ENCODE measurements at places on chromosomes 6 and 20.

GRCh38 chr6:144248476-144249301, 36.4 kb upstream of the UTRN start:
- DNase-seq, result no peak

DNA sequence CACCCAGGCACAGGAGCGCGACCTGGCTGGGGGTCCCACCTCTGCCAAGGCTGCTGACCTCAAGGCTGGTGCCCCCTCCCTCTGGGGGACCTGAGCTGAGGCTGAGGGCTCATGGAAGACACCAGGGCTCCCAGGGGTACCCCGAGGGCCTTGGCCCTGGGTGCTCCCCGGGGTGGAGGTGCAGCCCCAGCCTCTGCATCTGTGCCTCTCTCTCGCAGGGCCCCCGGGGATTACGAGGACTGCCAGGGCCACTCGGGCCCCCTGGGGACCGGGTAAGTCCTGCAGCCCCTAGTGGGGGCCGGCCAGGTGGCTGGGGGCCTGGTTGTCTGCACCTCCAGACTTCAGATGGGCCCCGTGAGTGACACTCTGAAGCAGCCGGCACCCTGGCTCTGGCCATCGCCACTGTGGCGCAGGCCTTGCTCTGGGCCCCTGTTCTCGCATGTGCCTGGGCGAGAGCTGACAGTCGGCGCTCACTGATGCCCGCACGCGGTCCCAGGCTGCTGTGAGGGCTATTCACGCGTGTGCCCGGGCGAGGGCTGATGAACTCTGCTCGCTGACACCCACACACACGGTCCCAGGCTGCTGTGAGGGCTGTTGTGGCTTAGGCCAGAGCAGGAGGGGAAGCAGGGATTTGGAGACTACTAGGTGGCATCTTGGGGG, 9.3 kb downstream of the COL9A3 start:
- no peak for DNase-seq

DNA sequence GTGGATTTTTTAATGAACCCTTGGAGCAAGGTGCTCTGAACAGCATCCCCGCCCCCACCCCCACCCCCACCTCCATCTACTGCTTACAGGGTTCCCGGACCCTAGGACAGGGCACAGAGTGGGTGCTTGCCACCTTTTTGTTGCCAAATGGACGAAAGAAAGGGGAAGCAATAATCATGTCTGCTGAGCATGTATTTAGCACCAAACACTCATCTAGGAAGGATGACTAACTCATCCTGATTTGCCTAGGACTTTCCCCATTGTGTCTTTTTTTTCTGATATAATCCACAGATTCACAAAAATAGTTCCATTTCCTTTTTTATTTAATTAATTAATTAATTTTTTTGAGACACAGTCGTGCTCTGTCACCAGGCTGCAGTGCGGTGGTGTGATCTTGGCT, 1.2 kb upstream of the PLTP start:
- no peak for DNase-seq

DNA sequence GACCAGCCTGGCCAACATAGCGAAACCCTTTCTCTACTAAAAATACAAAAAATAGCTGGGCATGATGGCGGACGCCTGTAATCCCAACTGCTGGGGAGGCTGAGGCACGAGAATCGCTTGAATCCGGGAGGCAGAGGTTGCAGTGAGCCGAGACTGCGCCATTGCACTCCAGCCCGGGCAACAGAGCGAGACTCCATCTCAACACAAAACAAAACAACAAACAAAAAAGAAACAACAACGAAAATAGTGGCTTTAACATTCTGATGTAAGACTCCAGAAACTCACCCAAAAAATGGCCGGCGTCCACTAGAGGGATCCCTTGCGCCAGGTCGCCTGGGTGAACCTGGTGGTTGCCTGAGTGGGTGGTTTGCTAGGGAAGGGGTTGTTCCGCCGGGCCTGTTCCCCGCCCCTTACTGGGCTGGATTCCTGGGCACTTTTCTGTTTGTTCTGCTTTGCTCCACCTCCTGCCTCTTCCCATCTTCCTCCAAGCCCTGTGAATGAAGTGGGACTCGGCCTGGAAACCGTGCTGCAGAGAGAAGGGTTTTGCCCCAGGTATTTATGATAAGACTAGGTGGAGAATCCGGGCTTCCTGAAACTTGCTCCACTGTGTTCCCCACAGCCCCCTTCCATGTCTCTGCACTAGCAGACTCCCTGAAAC, 1.5 kb downstream of the PABPC1L start:
- peak; percentile 97 for DNase-seq

DNA sequence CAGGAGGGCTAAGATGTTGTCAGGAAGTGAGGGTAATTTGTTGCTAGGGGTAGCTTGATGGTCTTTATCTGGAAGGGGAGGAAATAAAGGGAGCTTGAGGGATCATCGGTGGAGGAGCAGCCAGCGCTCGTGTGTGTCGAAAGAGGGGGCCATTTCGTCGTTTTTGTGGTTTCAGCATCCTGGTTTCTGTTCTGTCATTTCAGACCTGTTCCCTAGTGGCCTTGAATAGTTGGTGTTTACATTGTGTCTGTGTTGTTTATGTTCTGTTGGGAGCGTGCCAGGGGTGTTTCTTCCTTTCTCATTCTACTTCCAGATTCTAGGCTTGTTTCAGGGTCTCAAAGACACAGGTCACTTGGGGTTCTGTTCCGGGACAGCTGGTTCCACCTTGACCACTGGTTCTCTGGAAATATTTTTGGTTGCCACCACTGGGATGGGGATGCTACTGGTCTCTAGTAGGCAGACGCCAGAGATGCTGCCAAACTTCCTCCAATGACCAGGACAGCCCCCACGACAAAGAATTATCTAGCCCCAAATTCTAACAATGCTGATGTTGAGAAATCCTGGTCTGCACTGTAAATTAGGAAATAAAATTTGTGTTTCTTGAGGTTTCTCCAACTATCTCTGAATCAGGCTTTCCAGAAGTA, 113.9 kb upstream of the NAA20 start:
- DNase-seq, result no peak

DNA sequence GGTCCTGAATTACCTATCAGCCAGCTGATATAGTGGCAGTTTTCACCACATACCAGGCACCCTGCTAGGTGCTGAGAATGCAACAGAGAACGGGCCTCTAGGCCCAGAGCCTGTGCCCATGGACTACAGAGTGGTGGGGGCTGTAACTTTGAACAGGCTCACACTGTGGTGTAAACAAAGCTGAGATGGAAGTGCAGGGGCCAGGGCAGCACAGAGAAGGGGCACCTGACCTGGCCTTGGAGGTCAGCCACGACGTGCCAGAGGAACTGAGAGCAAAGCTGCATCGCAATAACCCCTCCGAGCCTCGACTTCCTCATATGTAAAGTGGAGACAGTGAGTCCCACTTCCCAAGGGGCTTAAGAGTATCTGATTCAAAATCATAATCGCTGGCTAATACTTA, 105.8 kb downstream of the MAFB start:
- DNase-seq, result no peak

DNA sequence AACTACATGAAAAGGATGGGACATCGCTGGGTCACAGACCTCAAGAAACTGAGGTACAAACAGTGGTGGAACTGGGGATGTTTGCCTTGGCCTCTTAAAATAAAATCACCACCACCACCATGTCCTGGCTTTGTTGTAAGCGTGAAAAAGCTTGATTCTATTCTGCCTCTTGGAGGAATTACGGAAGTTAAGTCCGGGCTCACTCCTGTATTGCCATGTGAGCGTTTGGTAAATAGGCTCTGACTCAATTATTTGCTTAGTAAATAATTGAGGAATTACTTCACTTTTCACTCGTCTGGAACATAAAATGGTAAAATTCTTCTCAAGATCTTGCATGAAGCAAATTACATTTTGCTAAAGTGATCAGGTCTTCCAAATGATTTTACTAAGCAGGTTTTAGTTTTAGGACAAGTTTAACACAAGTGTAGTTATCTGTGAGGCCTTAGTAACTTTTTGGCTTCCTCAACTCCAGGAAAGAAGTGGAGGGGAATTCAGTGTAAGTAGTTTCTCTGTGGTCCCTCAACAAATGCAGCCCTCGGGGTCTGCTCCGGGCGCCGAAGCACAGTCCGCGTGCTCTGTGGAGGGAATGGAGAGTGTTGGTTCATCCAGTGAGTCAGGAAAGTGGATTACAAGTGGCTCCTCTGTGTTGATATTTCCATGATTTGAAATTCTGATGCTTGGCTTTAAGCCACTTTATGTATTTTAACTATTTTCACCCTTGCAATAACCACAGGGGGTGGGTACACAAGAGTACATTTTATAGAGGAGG, 23.8 kb downstream of the IYD start:
- DNase-seq, result no peak

GRCh38 chr6:91691449-91691848, 1104.6 kb upstream of the MAP3K7 start:
- DNase-seq, result peak; percentile 63

DNA sequence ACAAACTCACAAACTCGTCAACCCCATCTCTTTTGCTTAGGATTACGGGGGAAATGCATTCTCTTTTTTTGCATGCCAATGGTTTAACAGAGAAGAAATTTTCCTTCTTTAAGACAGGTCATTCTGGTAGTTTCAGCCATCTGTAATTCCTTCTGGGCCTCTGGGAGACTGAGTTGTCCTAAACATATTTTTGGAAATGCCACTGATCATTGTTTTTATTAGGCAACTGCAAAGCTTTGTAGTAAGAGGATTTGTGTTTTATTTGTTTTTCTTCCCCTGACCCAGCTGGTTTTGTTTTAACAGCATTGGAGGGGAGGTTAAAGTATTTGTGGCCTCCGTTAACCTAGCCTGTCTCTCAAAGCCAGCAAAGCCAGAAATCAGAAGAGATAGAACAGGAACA, 73.1 kb upstream of the ISM1 start:
- DNase-seq, result no peak

DNA sequence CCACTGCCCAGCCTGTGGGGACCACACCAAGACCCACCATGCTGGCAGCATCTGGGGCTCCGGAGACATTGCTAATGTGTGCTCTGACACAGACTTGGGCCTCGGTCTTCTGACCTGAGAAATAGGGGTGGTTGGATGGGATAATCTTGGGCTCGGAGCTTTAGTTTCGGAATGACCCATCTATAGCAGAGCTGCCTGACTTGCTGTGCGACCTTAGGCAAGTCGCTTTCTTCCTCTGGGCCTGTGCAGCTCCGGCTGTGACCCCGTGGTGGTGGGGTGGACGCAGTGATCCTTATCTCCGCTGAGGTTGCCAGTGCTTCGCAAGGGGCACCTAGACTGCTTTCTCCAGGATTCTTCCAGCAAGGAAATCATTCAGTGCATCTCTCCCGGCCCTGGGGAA, 43.7 kb downstream of the CEBPB start:
- DNase-seq, result no peak

Measured in islet precursor cell (in vitro differentiated cells).